HFFc6 (cell line): ENCODE measurements at places on chromosomes 3 and 15. TPM values are rescaled to one million over a fixed set of nuclear protein-coding genes. Genes with fewer than 3 reads are reported as not detected.

Gene CLDN16
- total RNA-seq, result not detected in 3 replicates

Gene SMCO1
- total RNA-seq, result not detected in 3 replicates

Gene TMCO5A
- total RNA-seq, result not detected in 2 replicates

DNA sequence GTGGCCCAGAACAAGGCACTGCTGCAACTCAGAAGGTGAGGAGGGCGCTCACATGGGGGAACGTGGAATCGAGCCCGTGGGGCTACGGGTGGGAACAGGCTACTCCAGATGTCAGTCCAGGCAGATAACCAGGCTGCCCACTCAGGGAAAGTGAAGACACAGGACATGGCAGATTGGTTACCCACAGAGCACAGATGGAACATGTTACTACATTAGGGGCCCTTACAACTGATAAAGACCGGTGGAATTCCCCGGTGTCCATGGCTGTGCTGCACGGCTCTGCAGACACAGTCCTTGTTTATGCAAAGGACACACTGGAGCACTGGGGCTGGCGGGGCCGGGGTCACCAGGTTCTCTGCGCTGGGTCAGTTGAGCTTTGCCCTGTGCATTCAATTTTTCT, 36.9 kb downstream of the PCSK6 start:
- peaks cover 24% of the 10 kb centered on the region for H3K4me1 ChIP-seq
- H3K27me3 ChIP-seq, result peaks cover 11% of the 10 kb centered on the region
- H3K4me3 ChIP-seq, result no peak overlapping the region
- H3K27ac ChIP-seq, result no peak overlapping the region
- no peaks in the 10 kb centered on the region for H3K36me3 ChIP-seq
- DNase-seq, result no peak

DNA sequence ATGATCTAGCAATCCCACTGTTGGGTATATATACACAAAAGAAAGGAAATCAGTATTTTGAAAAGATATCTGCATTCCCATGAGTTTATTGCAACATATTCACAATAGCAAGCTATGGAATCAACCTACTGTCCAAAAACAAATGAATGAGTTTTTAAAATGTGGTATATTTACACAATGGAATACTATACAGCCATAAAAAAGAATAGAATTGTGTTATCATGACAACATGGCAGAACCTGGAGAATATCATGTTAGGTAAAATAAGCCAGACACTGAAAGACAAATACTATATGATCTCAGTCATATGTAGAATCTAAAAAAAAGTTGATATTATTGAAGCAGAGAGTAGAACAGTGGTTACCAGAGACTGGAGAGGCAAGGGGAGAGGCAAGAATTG, 732.6 kb downstream of the MCTP2 start:
- no peak overlapping the region for H3K4me3 ChIP-seq
- no peaks in the 10 kb centered on the region for H3K4me1 ChIP-seq
- H3K27me3 ChIP-seq, result peaks cover 2% of the 10 kb centered on the region; the same call in 1 of the 2 replicates
- DNase-seq, result no peak

GRCh38 chr3:167895684-167896083, 160.2 kb downstream of the SERPINI1 start:
- H3K27me3 ChIP-seq, result peaks cover 1% of the 10 kb centered on the region; the same call in 1 of the 2 replicates
- H3K4me3 ChIP-seq, result no peak overlapping the region
- H3K36me3 ChIP-seq, result no peaks in the 10 kb centered on the region
- H3K4me1 ChIP-seq, result no peaks in the 10 kb centered on the region
- no peak overlapping the region for H3K27ac ChIP-seq
- DNase-seq, result no peak
